Left renal pelvis (tissue), 4 donors: ENCODE measurements at places on chromosomes 3 and 15. TPM values are rescaled to one million over a fixed set of nuclear protein-coding genes. Genes with fewer than 3 reads are reported as not detected.

- DNase-seq = no peak
These were observed 120.0 kb upstream of the ST8SIA2 start for GRCh38 chr15:92273723-92274122.

GRCh38 chr15:78979456-78980320, 34.8 kb upstream of the CTSH start:
- peak; percentile 14 for DNase-seq

TM4SF4 gene
- polyA plus RNA-seq = 2.5 TPM

MESP2 gene
- polyA plus RNA-seq = 0.37 TPM
